Urinary bladder (tissue), 4 donors: ENCODE measurements at places on chromosomes 13 and 19. TPM values are rescaled to one million over a fixed set of nuclear protein-coding genes. Genes with fewer than 3 reads are reported as not detected.

The DMPK gene
- 223 TPM for polyA plus RNA-seq

The KLHL1 gene
- polyA plus RNA-seq = not detected

The KCNJ14 gene
- polyA plus RNA-seq = 0.33 TPM

The CYP2A13 gene
- 0.05 TPM for polyA plus RNA-seq

The KCNK6 gene
- polyA plus RNA-seq = 15.8 TPM

The TEX101 gene
- not detected for polyA plus RNA-seq

The ONECUT3 gene
- polyA plus RNA-seq = not detected

The OR4F17 gene
- polyA plus RNA-seq = not detected

The ZNF358 gene
- 115 TPM for polyA plus RNA-seq

The GJB6 gene
- 2.8 TPM for polyA plus RNA-seq

The C19orf85 gene
- 0.51 TPM for polyA plus RNA-seq

The BEST2 gene
- not detected for polyA plus RNA-seq

The B3GNT3 gene
- 6.5 TPM for polyA plus RNA-seq

The ZNF625 gene
- 1.6 TPM for polyA plus RNA-seq

The BCL3 gene
- 93.0 TPM for polyA plus RNA-seq

The NCAN gene
- not detected for polyA plus RNA-seq

The SELENOV gene
- polyA plus RNA-seq = not detected

The IGFL2 gene
- not detected for polyA plus RNA-seq

The PNMA8B gene
- polyA plus RNA-seq = 2.8 TPM

The TGFBR3L gene
- polyA plus RNA-seq = 2.6 TPM

The CPB2 gene
- 0.24 TPM for polyA plus RNA-seq

The MAP4K1 gene
- polyA plus RNA-seq = 1.9 TPM

The KLK15 gene
- polyA plus RNA-seq = not detected
